ENCODE measurements at places on chromosomes 7 and 10.

GRCh38 chr7:120741371-120742042 lies 116.4 kb downstream of the TSPAN12 start:
- DNase-seq, result no peak

GRCh38 chr10:89332123-89332633 lies 4.4 kb downstream of the IFIT3 start:
- no peak for DNase-seq

DNA sequence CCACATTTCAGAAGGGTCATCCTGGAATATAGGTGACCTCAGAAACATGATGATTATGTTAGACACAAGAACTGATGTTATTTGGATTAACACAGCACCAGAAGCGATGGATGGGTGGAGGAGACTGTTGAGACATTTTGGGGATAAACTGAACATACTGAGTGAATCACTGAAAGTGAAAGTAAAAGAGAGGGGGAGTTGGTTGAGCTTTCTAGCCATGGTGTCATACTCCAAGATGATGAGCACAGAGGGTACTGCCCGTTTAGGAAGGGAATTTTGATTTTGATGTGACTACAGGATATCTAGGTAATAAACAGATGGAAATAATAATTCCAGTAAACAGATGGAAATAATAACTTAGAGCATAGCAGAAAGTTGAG lies 248.0 kb upstream of the NPY start:
- no peak for DNase-seq

GRCh38 chr7:38819463-38819862 lies 89.5 kb downstream of the VPS41 start:
- no peak for DNase-seq

- DNase-seq, result no peak
These were observed 287.4 kb downstream of the CACNA2D1 start for GRCh38 chr7:82156168-82156567.

GRCh38 chr7:155590215-155591018 lies 44.1 kb upstream of the CNPY1 start:
- no peak for DNase-seq

DNA sequence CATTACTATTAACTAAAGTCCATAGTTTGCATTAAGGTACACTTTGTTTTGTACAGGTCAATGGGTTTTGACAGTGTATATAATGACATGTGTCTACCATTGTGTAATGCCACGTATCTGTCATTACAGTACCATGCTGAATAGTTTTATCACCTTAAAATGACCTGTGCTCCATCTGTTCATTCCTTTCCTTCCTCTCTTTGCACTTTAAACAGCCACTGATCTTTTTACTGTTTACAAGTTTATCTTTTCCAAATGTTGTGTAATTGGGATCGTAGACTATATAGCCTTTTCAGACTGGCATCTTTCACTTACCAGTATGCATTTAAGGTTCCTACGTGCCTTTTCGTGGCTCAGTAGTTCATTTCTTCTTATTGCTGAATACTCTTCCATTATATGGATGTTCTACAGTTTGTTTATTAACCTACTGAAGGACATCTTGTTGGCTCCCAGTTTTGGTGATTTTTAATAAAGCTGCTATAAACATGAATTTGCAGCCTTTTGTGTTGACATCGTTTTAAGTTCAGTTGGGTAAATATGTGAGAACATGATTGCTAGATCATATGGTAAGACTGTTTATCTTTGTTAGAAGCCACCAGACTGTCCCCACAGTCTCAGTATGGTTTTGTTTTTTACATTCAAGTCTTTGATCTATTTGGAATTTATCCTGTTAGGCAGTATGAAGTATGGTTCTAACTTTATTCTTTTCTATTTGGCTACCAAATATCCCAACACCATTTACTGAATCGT lies 24.7 kb downstream of the STAM start:
- DNase-seq, result no peak

DNA sequence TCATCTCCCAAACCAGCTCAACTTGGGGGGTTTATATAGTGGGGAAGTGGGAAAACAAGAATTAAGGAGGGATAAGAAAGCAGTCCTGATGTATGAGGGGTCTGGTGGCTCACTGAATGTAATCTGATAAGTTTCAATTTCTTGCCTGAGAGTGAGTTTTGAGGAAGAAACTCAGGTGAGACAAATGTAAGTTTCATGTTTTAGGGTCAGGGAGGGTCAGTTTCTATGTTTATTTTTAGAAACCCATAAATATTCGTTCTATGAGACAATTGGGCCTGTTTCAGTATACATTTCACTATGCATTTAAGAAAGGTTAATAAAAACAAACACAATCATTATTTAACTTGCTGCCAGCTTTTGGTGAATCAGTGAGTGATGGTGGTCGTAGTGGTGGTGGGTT lies 128.0 kb upstream of the MBL2 start:
- no peak for DNase-seq

GRCh38 chr7:142440906-142441411 lies 183.1 kb upstream of the PRSS58 start:
- no peak for DNase-seq

GRCh38 chr7:147894271-147894670 lies 696.3 kb upstream of the C7orf33 start:
- no peak for DNase-seq

- DNase-seq, result no peak
These were observed 279.7 kb upstream of the KLF14 start for GRCh38 chr7:131013716-131014115.

- DNase-seq, result no peak
These were observed 19.8 kb upstream of the COL1A2 start for GRCh38 chr7:94374721-94375566.

DNA sequence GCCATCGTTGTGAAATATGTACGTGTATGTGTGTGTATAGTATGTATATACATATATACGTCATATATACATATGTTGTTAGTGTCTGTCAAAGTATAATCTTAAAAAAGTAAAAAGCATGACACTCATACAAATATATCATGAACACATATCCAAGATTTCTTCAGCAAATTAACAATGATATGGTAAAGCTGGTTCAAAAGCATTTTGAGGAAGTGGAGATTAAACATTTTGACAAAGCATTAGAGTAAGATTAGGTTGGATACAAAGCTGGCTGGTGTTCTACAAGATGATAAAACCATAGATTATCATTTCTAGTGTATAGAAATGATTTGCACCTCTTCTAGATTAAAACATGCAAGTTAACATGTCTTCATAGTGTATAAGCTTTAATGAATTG lies 771 bp upstream of the NUDCD3 start:
- DNase-seq, result no peak

DNA sequence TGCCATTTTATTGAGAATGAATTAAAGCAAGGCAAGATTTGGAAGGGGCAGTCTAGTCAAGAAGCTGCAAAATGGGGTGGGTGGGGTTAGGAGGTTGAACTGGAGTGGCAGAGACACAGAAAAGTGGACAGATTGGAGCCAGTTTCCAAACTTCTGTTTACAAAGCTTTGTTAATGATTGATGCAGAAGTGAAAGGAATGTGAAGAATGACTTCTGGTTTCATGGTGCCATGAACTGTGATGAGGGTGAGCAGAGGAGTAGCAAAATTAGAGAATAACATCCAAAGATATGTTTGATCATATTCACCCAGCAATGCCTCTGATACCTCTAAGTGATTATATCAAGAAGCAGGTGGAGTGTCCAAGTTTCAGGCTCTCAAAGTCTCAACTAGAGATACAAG lies 1118.0 kb upstream of the C7orf33 start:
- no peak for DNase-seq

DNA sequence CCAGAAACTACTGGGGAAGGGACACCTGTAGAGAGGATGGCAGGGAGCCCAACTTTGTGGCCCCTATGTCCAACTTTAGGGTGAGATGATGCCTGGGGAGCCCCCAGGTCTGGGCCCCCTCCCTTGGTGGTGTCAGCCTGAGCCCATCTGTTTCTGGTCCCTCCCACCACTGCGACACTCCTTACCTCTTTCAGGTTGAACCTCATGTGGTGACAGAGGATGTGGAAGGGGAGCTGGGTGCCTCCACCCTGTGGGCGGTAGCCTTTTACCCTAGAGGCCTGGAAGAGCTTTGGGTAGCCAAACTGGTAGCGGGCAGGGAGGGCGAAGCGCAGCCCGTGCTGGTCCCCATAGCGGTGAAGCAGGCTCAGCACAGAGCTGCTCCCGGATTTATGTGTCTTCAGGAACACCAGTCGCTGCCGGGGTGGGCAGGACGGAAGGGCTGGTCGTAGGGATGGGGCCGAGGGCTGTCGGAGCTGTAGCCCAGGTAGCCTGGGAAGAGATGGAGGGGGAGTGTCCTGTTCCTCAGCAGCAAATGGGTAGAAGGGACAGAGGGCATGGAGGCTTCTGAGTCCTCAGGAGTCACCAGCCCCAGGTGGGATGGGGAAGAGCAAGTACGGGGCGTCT lies 2.0 kb downstream of the GAL3ST4 start:
- no peak for DNase-seq

DNA sequence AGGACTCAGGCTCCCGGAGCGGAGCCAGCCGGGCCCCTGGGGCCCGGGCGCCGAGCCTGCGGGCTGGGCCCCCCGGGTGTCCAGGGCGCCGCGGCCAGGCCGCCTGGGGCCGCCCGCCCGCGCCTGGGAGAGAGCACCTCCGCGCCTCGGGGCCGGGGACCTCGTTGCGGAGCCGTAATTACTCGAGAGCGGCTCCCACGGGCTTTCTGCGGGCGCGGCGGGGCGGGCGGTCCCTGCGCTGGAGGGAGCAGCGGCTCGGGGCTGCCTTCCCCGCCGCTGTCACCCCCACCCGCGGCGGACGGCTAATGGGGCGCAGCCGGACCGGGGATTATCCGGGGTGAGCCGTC lies 1.5 kb downstream of the GNB2 start:
- peak; percentile 53 for DNase-seq

- DNase-seq, result no peak
These were observed 423.2 kb downstream of the PAXIP1 start for GRCh38 chr7:154579711-154580110.

DNA sequence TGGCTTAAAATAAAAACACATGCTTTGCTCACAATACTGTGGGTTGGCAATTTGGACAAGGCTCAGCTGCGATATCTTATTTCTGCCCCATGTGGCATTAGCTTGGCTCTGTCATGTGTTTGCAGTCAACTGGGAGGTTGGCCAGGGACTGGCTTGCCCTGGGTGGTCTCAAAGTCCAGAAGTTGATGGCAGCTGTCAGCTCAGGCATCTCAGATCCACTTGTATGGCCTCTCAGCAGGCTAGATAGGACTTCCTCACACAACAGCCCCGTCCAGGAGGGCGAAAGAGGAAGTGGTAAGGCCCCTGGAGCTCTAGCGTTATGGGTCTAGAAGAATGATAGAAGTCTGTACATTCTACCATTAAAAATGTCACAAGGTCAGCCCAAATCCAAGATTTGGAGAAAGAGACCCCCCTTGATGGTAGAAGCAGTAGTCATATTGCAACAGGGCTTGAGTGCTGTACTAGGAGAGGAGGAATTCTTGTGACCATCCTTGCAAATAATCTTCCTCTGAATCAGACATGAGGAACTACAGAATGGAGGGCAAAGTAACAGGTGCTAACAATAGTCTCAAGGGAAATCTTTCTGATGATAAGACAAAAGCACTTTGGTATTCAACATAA lies 166.2 kb downstream of the FAM107B start:
- no peak for DNase-seq

- no peak for DNase-seq
These were observed 7.9 kb downstream of the CEP41 start for GRCh38 chr7:130432886-130433285.

- no peak for DNase-seq
These were observed 21.5 kb downstream of the WASL start for GRCh38 chr7:123727071-123727837.

DNA sequence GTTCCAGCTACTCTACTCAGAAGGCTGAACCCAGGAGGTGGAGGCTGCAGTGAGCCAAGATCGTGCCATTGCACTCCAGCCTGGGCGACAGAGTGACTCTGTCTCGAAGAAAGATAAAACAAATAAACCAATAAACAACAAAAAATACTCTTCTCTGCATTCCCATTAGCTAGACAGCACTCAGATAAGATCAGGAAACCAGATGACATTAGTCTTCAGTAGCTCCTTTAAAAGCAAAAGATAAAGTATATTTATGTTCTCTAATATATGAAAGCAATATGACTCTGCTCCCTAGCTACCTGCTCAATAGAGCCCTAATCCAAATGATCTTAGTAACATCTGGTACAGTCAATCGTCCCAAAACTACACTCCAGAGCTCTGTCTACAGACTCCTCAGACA lies 212.9 kb downstream of the ELMO1 start:
- DNase-seq, result no peak

- DNase-seq, result no peak
These were observed 317.9 kb downstream of the GPR158 start for GRCh38 chr10:25492680-25493079.

GRCh38 chr7:51299391-51300133 lies 17.0 kb downstream of the COBL start:
- DNase-seq, result no peak

All from activated CD4-positive, alpha-beta T cell treated with anti-CD3 and anti-CD28 coated beads, Interleukin-2, amount 50 U/mL, for 1 hour (primary cell).